ENCODE measurements at places on chromosomes 2 and 18.

DNA sequence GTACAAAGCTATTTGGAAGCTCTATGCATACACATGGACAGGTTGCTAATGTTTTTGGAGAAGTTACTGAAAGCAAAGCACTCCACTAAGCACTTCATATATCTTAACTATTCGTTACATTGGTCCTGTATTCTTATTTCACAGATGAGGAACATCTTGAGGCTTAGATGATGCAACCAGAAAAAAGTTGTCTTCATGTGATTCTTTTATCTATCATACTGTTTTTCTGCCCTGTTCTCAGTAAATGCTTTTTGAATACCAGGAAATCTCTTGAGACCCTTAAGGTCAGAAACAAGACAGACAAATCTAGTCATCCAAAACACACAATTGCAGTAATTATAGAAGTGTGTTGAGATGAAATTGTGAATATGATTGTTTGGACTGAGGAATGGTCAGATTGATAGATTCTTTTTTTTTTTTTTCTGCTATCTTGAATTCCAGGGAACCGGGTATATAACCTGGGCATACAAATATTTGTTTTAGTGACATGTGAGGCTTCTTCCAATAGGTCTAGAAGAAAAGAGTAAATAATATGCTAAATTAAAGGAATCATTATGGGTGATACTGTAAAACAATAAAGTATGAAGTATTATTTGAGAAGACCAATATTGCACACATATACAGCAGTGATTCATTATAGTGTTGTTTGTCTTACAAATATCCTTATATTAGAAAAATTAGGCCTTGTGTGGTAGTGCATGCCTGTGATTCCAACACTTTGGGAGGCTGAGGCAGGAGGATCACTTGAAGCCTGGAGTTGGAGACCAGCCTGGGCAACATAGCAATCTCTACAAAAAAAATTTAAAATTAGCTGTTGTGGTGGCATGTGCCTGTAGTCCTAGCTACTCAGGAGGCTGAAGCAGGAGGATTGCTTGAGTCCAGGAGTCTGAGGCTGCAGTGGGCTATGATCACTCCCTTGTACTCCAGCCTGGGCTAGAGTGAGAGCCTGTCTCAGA, 33.7 kb downstream of the EHBP1 start:
- no peak for DNase-seq

DNA sequence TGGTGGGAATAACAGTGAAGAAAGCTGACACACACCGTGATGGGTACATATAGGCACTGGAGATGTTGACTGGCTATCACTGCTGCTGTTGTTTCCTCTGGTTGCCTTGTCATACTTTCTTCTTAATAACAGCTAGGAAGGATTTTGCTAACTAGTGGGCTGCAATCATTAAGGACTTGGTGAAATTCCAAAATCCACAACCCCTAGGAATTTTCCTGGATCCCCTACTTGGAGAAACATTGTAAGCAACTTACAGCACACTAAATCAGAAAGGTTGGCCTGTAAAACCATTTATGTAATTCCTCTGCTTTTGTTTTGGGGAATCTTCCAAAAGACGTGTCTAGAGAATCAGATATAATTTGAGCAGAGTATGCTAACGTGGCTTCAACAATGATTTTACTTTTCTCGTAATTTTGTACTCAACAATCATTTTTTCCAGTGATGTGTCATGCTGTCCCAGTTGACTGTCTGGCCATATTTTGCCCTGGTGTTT, 8.0 kb upstream of the COL3A1 start:
- DNase-seq = no peak

GRCh38 chr2:127082974-127083373, 24.0 kb downstream of the BIN1 start:
- no peak for DNase-seq

DNA sequence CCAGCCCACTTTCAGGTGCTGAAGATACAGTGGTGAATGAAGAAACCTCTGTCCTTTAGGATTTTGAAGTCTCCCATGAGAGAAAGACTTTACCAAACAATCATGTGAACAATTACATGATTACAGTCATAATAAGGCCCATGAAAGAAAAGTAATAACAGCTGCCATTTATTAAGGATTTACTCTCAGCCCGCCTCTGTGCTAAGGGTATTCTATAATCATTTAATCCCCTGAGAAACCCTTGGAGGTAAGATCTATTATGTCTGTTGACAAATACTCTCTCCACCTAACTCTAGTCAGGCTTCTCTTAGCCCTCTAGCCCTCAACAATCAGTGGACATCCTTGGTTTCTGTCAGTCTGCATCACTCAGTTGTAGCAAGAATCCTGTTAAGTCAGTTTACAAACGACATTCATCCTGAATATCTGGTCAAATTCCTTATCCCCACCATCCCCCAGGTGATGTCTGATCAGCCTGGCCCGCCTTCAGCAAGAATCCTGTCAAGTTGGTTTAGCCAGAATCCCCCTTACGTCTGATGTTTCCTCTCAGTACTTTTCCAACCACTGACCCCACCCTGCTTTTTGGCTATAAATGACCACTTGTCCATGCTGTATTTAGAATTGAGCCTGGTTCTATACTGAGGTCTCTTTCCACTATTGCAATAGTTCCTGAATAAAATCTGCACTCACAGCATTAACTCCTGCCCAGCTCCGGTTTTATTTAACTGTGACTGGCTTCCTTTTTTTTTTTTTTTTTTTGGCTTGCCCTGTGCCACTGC, 12.2 kb upstream of the SOCS6 start:
- DNase-seq = no peak

GRCh38 chr2:187554011-187554703, at the start of gene TFPI:
TFPI (minus strand) TSS chr2:187554435; CDS start chr2:187503768, 50,667 bp downstream.
- DNase-seq = peak; percentile 57

DNA sequence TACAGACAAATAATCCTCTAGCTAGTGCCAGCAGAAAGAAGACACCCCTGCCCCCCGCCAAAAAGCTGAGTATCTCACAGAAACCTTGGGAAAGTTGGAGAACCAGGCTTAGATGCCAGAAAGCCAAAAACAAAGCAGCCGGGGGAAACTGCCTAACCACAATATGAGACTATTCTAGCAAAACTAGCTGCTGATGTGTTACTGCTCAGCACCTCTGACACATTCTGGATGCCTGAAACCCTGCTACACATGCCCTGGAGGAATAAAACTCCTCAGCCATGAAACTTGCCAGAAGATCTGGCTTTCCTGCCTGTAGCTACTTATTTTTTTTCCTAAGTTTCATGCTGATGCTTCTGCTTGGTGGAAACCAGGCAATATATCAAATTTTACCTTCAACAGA, 122.7 kb upstream of the GCFC2 start:
- no peak for DNase-seq

GRCh38 chr18:50461251-50461650, 86.4 kb downstream of the SKA1 start:
- DNase-seq = no peak

GRCh38 chr2:102391565-102391964, 31.4 kb upstream of the IL18RAP start:
- no peak for DNase-seq

DNA sequence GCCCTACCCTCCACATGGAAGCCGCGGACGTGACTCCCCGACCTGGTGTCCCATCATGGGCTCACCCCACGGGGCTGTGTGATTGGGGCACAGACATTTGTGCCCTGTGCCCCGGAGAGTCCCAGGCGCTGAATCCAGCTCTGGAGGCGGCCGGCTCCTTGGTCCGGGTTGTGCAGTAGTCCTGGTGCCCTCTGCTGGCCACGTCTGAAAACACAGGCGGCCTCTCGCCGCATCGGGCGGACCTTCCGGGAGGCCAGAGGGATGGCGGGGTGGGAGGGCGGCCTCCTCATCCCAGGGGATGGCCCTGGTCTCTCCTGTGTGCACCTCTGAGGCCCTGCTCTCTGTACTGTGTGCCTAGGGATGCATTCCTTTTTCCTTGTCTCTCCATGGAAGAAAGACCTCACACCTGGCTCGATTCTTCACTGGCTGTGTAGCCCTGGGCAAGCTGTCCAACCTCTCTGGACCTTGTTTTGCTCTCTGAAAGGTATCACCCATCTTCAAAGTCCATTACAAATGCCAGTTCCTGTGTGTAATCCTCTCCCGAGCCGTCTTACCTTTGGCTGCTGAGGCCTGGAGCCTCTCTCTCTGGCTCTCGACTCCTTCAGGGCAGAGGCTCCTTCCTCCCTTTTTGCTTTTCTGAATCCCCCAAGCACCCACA, 27.6 kb downstream of the CELF4 start:
- DNase-seq = peak; percentile 55

- DNase-seq = no peak
These were observed 194.1 kb downstream of the TPGS2 start for GRCh38 chr18:36634573-36635216.

DNA sequence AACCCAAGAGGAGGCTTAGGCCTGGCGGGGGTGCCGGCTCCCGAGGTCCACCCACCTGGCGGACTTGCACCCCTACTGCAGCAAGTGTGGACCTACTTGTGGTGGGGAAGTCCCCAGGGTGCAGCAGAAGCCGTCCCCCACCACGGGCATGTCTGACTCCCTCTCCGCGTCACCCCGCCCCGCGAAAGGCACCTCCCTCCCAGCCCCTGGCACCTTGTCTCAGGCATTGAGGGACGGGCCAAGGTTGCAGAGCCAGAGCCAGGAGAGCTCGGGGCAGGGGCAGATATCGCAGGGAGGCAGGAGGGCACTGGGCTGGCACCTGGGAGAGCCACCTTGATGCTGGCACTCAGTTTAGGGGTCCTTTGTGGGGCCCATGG, 19.0 kb downstream of the CROCC2 start:
- peak; percentile 2 for DNase-seq

DNA sequence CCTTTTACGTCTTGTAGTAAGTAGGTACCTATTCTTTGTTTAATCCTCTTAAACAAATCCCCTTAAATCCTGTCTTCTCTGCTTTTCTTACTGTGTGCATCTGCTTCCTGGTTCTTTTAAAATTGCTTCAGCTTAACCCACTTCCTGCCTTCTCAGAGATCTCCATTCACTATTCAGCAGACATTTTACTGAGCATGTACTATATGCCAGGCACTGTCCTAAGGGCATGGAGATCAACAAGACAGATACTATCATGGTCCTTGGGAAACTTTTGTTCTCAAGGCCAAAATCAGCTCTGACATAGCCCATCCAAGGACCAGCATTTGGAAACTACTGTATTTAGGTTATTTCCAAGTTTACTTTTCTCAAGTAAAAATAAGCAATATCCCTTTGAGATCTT, 227.5 kb downstream of the TPGS2 start:
- no peak for DNase-seq

DNA sequence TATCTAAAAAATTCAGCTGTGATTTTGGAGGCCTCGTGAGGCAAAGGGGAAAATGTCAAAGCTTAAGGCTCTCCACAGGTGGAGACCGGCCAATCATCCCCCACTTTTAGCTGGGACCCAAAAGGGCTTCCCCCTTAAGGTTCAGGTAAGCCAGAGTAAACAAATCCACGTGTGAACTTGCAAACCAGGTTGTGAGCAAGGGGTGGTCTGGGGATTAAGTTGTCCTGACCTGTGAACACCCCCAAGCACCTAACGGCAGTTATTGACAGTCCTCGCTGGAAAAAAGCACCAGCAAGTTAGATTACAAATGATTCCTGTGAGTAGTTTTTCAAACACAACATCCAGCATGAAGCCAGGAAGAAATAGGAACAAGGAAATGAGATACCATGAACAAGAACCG, 42.9 kb downstream of the MYO7B start:
- no peak for DNase-seq

GRCh38 chr2:204032301-204032700, 95.7 kb downstream of the ICOS start:
- DNase-seq = no peak

GRCh38 chr2:216316743-216317142, 55.5 kb downstream of the MARCHF4 start:
- no peak for DNase-seq

- DNase-seq = no peak
These were observed 27.2 kb downstream of the CD28 start for GRCh38 chr2:203733684-203734083.

DNA sequence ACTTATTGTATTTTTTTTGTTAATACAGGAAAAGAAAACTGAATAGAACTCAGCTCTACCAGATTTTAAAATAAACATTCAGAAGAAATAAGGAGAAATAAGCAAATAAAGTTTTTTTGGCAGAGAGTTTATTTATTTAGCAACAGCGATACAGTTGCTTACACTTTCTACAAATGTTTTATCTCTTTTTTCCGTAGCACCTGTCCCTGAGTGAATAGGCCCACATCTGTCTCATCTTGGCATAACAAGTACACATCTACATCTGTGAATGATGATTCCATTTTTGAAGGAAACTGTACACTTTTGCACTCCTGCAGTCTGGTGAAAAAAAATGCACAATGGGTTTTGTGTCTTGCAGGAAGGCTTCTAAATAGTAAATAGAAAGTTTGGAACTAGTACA, 783.6 kb upstream of the ZEB2 start:
- no peak for DNase-seq

GRCh38 chr2:40244251-40244650, 207.6 kb downstream of the SLC8A1 start:
- peak; percentile 9 for DNase-seq

DNA sequence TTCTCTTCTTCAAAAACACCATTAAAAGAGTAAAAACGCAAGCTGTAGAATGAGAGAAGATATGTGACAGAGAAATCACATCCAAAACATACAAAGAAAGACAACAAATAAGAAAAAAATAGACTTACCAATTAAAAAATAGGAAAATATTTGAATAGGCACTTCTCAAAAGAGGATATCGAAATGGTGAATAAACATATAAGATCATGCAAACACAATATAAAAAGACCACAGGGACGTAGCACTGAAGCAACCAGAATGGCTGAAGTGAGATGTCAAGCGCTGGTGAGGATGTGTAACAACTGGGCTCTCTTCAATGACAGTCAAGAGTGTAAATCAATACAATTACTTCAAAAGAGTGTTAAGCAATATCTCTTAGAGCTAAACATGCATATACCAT, 202.3 kb downstream of the ZBTB7C start:
- no peak for DNase-seq

GRCh38 chr18:33781429-33781828, 203.4 kb downstream of the ASXL3 start:
- DNase-seq = no peak

- DNase-seq = no peak
These were observed 22.0 kb upstream of the NFATC1 start for GRCh38 chr18:79373736-79374135.

GRCh38 chr2:229417176-229417575, 146.1 kb upstream of the PID1 start:
- DNase-seq = no peak

DNA sequence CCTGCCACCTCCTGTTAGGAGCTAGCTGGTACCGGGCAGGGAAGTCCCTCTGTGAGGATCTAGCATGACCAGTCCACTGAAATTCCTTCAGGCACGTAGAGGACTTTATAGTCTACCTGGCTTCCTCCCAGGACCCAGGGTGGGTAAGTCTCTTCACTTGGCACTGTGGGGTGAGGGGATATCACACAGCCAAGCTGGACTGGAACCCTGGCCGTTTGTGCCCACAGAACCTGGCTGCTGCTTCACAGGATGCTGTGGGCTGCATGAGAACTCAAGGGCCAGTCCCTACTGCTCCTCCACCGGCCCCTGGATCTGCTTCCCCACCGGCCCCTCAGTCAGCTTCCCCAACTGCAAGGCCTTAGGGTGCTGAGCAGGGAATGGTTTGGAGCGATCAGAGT, 35.8 kb downstream of the HS1BP3 start:
- no peak for DNase-seq

DNA sequence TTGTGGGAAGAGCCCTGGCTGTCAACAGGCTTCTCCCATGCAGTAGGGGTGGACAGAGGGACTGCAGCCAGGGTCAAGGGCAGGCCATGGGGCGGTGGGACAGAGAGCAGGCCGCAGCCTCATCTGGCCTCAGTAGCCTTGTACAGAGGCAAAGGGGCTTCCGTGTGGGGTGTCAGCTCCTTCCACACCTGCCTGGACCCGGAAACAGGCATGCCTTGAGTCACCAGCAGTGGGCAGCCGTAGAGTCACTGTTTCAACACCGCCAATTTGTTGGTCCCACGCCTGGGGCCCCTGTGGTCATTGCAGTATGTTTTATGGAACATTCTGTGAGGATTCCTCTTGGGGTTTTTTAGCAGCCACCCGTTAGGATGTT, 173.0 kb downstream of the SMAD7 start:
- DNase-seq = no peak

Data from tibial nerve (tissue), 4 donors.